ENCODE measurements at places on chromosomes 7 and 10.

- DNase-seq = no peak
These were observed 129.4 kb downstream of the WDR11 start for GRCh38 chr10:120980279-120981255.

DNA sequence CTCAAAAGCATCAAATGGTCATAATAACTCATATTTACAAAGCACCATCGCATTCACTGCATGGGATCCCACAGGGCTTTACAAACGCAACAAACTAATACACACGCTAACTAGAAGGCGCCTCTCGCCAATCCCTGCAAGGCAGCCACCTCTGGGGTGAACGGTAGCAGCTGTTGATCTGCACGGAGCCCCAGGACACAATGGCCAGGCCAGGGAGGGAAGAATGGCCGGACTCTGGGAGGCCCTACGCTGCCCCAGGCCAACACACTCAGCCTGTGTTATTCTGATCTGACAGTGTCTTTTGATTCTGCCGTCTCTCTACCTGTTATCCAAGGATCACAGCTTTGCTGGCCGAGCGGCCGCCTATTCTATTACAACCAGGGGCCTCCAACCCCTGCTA is 41.8 kb downstream of the HABP2 start:
- no peak for DNase-seq

DNA sequence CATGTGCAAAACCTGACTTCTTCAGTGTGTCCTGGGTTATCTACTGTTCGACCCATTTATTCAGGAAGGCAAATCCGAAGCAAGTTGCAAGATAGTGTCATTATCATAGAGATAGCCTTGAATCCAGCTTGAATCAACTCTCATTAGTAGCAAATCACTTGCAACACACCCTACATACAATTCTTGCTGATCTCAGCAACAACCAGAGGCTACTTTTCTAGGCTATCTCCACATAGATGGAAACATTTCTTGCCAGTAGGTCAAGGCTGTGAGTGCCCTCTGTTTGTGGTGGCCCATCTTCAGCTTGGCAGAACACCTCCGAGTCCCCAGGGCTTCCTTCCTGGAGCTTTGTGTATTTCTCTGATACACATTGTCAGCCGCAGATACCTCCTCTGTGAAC is 12.0 kb downstream of the UBTD1 start:
- no peak for DNase-seq

GRCh38 chr10:55098452-55098851 is 297.4 kb upstream of the PCDH15 start:
- DNase-seq = no peak

DNA sequence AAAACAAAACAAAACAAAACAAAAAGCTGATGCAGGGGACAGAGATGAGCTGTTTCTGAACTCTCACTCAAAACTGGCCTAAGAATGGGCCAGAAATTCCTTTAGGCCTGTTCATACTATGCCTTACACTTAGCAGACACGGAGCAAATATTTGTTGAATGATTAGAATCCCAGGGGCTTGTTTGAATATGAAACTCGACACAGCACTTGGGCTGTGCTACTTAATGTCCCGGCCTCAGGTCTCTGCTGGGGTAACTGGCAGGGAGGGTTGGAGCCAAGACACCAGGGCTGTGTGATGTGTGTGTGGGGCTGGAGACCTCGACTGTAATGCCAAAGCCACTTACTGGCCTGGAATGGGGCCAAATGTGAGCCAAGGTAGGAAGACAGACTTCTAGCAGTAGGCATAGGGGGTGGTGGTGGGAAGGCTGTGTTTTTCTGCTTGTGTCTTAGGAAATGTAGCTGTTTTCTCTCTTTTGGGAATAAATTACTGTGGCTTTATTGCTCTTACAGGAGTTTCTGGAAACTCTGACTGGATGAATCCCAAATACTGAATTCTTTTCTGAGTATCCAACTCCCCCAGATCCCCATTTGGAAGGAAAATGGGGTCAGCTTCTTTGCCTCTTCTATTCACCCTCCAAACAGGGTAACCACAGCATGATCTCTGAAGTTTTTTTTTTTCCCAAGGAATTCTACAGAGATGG is 66.7 kb downstream of the EMX2 start:
- DNase-seq = no peak

GRCh38 chr7:147413557-147413870 is 1177.1 kb upstream of the C7orf33 start:
- no peak for DNase-seq
